ENCODE measurements at places on chromosomes 6 and 20.

DNA sequence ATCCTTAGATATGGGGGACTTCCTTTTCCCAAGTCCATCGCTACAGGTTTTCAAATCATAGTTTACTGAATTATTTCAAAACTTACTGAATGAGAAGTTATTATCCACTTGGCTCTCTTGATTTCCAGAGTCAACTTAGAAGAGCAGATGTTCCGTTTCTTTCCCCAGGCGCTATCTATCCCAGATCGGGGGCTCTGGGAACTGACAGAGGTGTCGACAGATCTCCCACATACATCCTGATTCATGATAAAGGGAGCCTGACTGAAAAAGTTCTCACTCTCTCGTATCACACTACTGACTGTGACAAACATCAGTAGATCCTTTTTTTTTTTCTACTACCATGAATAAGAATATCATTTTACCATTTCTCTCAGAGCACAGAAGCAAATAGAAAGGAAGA, 654.8 kb downstream of the RNF144B start:
- no peak for DNase-seq

- no peak for DNase-seq
Measured at GRCh38 chr6:167323111-167323510, 1.8 kb upstream of the TTLL2 start.

GRCh38 chr6:110415086-110415916, at the start of gene DDO:
TSS of gene DDO (minus strand) at chr6:110415575. CDS start at chr6:110413462, 2,113 bp downstream.
- DNase-seq = no peak

GRCh38 chr6:105677671-105678475, 275.0 kb upstream of the PREP start:
- no peak for DNase-seq

- no peak for DNase-seq
Measured at GRCh38 chr6:112539355-112539754, 192.2 kb downstream of the RFPL4B start.

Measured in skin of body (tissue), 3 donors.